ENCODE measurements at places on chromosomes 1 and 21. TPM values are rescaled to one million over a fixed set of nuclear protein-coding genes. Genes with fewer than 3 reads are reported as not detected.

The FCAMR gene
- total RNA-seq = not detected

The NFIA gene
- total RNA-seq = 114 TPM

The SELENON gene
- 35.9 TPM for total RNA-seq

GRCh38 chr1:197683895-197684553, 91.3 kb downstream of the DENND1B start:
- H3K27ac ChIP-seq = no peak overlapping the region
- H3K27me3 ChIP-seq = no peaks in the 10 kb centered on the region
- peaks cover 32% of the 10 kb centered on the region for H3K4me1 ChIP-seq
- H3K36me3 ChIP-seq = no peaks in the 10 kb centered on the region
- H3K4me3 ChIP-seq = no peak overlapping the region

DNA sequence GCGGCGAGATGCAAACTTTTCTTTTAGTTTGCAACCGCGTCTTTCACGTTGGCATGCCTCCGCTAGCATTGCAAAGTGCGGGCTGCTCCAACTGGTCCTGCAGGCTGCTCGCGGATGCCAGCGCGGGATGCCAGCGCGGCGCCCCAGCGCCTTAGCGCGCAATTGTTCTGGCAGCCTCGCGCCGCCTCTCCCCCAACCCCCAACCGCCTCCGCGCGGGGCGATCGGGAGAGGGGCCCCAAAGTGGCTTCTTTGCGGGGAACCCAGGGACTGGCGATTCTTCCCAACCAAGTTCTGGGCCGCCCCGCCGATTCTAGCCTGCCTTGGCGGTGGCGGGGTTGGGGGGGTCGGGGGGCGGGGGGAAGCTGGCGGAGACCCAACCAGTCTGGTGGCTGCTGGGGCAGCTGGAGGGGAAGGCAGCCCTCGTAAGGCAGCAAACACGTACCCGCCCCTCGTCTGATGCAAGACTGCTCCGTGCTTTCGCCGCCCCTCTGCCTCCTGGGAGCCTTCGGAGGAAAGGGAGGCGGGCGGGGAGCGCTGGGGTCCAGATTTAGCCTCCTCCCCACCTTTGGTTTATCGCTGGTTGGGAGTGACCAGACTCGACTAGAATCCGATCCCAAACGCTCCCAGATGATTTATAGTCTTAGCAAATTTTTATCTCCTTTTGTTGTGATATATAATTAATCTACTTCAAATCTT, 756 bp downstream of the PHGDH start:
- DNase-seq = peak; percentile 65
- H3K36me3 ChIP-seq = no peaks in the 10 kb centered on the region
- no peak overlapping the region for H3K27ac ChIP-seq
- no peaks in the 10 kb centered on the region for H3K27me3 ChIP-seq

- H3K36me3 ChIP-seq = peaks cover under 1% of the 10 kb centered on the region
- H3K4me1 ChIP-seq = peaks cover 40% of the 10 kb centered on the region
- peaks cover 25% of the 10 kb centered on the region for H3K27me3 ChIP-seq
- no peak for DNase-seq
- H3K4me3 ChIP-seq = no peak overlapping the region
- no peak overlapping the region for H3K27ac ChIP-seq
Measured at GRCh38 chr1:206463911-206464310, 6.4 kb upstream of the IKBKE start.

- no peak overlapping the region for H3K27ac ChIP-seq
- H3K4me3 ChIP-seq = no peak overlapping the region
- no peaks in the 10 kb centered on the region for H3K36me3 ChIP-seq
- H3K4me1 ChIP-seq = peaks cover 13% of the 10 kb centered on the region
Measured at GRCh38 chr21:38443110-38443509, 55.2 kb downstream of the ERG start.

DNA sequence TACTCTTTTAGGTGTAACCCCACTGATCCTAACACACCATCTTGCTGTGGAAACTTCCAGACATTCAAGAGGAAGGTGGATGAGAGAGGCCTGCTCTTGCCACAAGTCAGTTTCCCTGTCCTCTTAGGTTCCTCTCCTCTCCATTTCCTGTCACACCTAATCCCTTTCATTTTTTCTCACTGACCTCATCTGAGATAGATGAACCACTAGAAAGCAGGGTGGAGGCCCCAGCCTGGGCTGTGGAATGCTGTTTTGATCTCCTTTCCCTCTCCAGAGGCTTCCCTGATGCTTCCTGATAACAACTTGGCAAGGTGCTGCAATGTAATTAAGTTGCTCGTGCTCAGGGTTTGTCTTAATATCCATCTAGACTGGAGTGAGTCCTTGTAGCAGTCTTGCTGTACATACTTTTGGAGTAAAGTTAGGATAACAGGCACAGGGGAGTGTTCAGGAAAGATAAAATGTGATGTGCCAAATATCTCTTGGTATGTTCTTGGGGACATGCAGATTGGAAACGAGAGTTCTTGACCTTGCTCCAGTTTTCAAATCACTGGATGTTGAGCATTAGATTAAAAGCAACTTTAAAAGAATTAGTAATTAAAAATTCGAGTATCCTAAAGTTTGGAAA, 11.2 kb downstream of the LRRC42 start:
- no peak for DNase-seq
- H3K36me3 ChIP-seq = peaks cover 94% of the 10 kb centered on the region
- no peak overlapping the region for H3K27ac ChIP-seq
- no peak overlapping the region for H3K4me3 ChIP-seq
- peaks cover 15% of the 10 kb centered on the region for H3K4me1 ChIP-seq
- no peaks in the 10 kb centered on the region for H3K27me3 ChIP-seq

Data from heart right ventricle (tissue), 16 donors.